Activated B cell treated with CpG ODN at 0.5 μM for 24 hours (primary cell): ENCODE measurements at places on chromosomes 11 and 22. TPM values are rescaled to one million over a fixed set of nuclear protein-coding genes. Genes with fewer than 3 reads are reported as not detected.

A4GALT gene
- total RNA-seq: 16.9 and 18.4 TPM in 2 replicates

HTR3B gene
- 0.10 and 0.22 TPM in 2 replicates for total RNA-seq

DCUN1D5 gene
- total RNA-seq: 20.9 and 21.4 TPM in 2 replicates

ADAMTS8 gene
- total RNA-seq: not detected in 2 replicates

SSH3 gene
- 5.1 and 7.7 TPM in 2 replicates for total RNA-seq

TAF6L gene
- 32.9 and 38.6 TPM in 2 replicates for total RNA-seq

PPP6R2 gene
- 64.0 and 77.3 TPM in 2 replicates for total RNA-seq

RFPL3 gene
- total RNA-seq: not detected in 2 replicates

UBE2L3 gene
- 39.8 and 43.3 TPM in 2 replicates for total RNA-seq

CRYBA4 gene
- not detected in 2 replicates for total RNA-seq

HEPN1 gene
- not detected in 2 replicates for total RNA-seq

KCNQ1 gene
- 6.5 and 8.6 TPM in 2 replicates for total RNA-seq

THY1 gene
- total RNA-seq: not detected in 2 replicates

ETS1 gene
- total RNA-seq: 286 and 301 TPM in 2 replicates

CCDC117 gene
- 16.3 and 21.9 TPM in 2 replicates for total RNA-seq

SHANK2 gene
- 0.24 and 0.56 TPM in 2 replicates for total RNA-seq

RTN4RL2 gene
- total RNA-seq: 0.13 and 0.24 TPM in 2 replicates

HIC2 gene
- 6.5 and 7.1 TPM in 2 replicates for total RNA-seq

PGA3 gene
- not detected in 2 replicates for total RNA-seq

TMEM151A gene
- not detected in 2 replicates for total RNA-seq

ANO9 gene
- total RNA-seq: 37.2 and 46.1 TPM in 2 replicates

NFAM1 gene
- 0.12 and 0.18 TPM in 2 replicates for total RNA-seq
